ENCODE measurements at places on chromosomes 12 and 14.

- no peak for DNase-seq
Measured at GRCh38 chr14:71238835-71239234, 331.6 kb downstream of the PCNX1 start.

- no peak for DNase-seq
Measured at GRCh38 chr12:101343893-101344292, 63.7 kb downstream of the ARL1 start.

GRCh38 chr12:1881301-1881700, 37.2 kb downstream of the CACNA2D4 start:
- DNase-seq: no peak

DNA sequence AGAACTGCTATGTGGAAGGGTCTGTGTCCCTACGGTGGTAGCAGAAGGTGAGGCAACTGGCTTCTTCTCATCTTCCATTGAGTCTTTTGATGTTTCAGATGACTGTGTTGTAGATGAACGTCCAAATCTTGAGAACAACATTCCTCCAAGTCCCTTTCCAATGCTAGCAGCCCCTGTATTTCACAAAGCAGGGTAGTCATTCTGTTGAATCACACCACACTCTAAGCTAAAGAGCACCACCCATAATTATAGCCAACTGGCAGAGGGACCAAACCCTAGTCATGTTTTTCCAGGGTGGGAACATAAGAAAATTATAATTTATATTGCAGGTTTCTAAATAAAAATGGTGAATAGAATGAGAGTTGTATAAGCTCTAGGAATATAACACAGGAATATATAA, 98.7 kb downstream of the DDHD1 start:
- no peak for DNase-seq

GRCh38 chr12:14207905-14208551, 157.5 kb upstream of the ATF7IP start:
- DNase-seq: no peak

- DNase-seq: no peak
Measured at GRCh38 chr12:95709152-95709551, 81.4 kb downstream of the NTN4 start.

GRCh38 chr12:99901181-99901580, 83.6 kb downstream of the ANKS1B start:
- no peak for DNase-seq

- DNase-seq: no peak
Measured at GRCh38 chr12:94169966-94170689, 21.8 kb downstream of the PLXNC1 start.

- DNase-seq: no peak
Measured at GRCh38 chr12:82638324-82638723, 48.4 kb upstream of the TMTC2 start.

GRCh38 chr12:65997056-65997455, 133.5 kb downstream of the LLPH start:
- DNase-seq: no peak

GRCh38 chr14:88668448-88669116, 105.7 kb downstream of the ZC3H14 start:
- no peak for DNase-seq

- DNase-seq: no peak
Measured at GRCh38 chr12:26058818-26059217, 66.0 kb downstream of the BHLHE41 start.

DNA sequence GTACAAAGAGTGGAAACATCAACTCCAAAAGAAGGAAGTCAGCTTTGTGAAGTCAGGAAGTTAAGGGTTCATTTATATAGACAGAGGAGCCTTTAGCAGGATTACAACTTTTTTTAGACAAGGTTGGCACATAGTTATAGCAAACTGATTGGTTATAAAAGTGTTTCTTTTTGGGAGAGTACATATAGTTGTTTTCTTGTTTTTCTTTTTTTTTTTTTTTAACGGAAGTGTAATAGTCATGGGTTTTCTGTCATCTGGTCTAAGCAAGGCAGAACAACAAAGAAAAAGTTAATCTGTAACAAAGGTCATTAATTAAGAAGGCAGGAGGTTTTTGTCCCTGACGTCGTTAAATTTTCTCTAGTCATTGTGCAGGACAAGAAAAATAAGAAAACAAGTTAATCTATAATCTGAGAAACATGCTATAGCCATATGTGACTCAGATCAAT, 13.0 kb upstream of the MFAP5 start:
- no peak for DNase-seq

DNA sequence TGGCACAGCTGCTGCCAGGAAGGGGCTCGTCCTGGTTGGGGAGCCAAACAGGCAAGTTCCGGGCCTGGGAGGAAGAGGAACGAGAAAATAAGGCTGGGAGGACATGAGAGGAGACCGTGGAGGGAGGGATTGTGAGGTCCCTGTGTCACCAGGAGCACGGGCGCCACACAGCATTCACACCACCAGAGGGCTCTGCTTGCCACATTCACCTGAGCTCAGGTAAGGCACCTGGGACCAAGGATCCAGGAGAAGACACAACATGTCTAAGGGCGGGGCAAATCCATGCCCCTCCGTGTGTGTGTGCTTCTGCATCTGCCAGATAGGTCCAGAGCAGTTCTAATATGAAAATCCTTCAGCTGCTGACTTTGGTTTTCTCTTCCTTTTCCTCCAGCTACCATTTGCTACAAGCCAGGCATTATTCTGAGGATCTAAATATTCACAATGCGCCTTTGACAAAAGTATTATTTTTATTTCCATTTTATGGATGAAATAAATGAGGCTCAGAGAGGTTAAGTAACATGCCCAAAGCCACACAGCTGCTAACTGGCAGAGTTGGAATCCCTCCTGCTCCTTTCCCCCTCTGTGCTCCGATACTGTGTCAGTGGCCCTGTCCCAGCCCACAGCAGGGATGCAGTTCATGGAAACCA, 14.6 kb downstream of the RAPGEF3 start:
- DNase-seq: peak; percentile 53

GRCh38 chr12:2583091-2583497, 211.7 kb upstream of the FKBP4 start:
- peak; percentile 66 for DNase-seq

DNA sequence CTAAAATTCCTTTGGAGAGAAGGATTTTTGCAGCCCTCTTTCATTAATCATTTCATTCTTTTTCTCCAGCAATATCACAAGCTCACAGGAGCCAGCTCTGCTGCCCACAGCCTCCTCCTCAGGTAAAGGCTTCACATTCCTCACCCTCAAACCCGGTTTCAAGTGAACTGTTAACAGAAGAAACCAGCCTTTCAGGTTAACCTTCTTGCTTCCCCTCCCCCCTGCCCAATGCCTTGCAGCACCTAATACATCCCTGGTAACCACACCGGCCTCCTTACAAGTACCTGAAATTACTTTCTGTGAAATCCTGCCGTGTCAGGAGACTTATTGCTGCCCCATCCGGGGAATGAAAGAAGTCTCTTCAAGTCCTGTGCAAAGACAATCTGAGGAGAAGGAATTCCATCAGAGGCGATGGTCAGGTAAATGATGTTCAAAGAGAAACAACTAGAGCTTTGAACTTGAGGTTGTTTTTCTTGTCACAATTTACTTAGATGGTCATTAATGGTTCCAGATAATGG, 111.2 kb downstream of the MYRFL start:
- DNase-seq: no peak

All from activated CD4-positive, CD25-positive, alpha-beta regulatory T cell treated with anti-CD3 and anti-CD28 coated beads, Interleukin-2, amount 50 U/mL, for 72 hours (primary cell).